ENCODE measurements at places on chromosomes 13 and 19.

- DNase-seq: no peak
Measured at GRCh38 chr13:33742321-33742720, 75.6 kb upstream of the RFC3 start.

GRCh38 chr13:74015137-74015536 is 119.1 kb downstream of the KLF12 start:
- DNase-seq: no peak

- no peak for DNase-seq
Measured at GRCh38 chr13:26867451-26868091, 107.0 kb upstream of the GPR12 start.

- no peak for DNase-seq
Measured at GRCh38 chr19:33376423-33376822, 2.9 kb downstream of the CEBPG start.

DNA sequence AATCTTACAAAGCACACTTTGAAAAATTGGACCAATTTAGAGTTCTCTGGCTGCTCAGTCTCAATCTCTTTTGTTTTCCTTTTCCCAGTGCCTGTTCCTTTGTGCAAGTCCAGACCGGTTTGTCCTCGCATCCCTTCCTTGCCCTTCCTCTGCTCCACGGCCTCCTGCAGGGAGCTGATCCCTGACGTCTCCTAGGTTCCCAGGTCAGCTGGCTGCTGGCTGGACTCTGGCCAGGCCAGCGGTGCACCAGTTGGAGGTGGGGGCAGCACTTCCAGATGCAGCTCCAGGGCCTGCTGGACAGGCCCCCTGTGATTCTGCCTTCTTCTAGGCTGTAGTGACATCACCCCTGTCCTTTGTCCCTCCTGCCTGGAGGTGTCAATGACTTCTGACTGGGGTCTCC is 44.0 kb upstream of the KPNA3 start:
- DNase-seq: no peak

DNA sequence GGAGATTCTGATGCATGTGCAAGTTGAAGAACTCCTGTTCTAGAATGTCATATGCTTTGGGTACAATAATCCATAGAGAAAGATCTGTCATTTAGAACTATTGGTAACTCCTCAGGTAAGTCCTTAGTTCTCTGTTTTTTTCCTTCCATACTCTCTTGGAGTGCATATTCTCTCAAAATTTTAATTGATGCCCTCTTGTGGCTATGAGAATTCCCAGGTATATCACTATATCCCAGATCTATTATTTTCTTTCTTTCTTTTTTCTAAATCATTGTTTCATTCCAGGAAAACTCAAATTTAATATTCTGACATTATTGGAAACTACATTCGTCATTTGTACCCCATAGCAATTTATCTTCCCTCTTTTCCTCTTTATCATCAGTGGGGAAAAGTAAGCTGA is 485.4 kb downstream of the KLF5 start:
- DNase-seq: no peak

DNA sequence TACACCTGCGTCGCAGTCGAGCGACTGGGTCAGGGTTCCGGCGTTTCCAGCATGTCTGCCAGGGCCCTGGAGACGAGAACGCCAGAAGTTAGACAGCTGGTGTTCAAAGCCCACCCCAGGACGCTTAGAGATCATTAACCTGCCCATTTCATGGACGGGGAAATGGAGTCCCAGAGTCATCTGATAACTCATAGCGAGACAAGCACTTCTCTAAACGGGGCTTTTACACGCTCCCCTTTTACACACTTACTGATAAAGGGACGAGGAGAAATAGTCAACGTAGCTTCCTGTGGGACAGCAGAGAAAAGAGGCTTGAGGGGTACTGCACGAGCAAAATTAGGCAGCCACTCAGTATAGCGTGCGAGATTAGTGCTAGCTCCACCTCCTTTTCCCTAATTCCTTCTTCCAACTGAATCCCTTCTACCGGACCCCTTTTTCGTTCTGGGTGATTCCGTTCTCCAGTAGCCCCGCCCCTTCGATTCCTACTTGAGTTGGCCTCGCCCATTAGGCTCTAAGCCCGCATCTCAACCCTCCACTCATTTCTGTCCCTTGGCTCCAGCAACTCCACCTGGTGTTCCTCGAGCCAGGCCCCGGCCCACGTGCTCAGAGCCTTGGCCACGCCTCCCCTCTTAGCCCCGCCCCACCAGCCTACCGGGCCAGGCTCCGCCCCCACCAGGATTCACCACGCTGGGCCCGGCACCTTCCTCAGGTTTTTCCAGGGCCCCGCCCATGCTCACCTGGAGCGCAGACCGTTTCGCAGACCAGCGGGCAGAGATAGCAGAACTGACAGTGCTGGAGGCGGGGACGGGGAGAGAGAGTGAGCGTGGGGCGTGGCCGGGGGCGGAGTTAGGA is 3.7 kb downstream of the HRC start:
- peak; percentile 16 for DNase-seq

DNA sequence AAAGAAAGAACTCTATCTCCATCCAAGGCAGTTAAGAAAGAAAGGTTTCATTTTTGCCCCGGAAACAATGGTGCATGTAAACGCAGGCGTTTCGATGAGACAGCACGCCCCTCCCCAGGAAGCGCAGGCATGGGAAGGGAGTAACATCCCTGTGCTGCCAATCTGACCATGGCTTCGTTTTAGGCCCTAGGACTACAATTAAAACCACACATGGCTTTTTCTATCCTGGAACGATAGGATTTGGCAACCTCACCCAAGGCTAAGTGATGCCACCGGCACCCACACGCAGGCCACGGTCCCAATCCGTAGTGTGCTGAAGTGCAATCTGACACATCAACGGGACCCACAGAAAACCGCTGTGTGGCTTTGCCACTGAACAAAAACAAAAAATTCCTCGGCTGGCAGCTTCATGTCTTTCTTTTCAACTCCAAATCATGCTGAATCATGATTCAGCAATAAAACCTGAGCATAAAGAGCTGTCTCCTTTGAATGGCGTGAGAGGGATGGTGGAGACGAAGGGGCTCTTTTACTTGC is 24.2 kb downstream of the RANBP3 start:
- peak; percentile 52 for DNase-seq

DNA sequence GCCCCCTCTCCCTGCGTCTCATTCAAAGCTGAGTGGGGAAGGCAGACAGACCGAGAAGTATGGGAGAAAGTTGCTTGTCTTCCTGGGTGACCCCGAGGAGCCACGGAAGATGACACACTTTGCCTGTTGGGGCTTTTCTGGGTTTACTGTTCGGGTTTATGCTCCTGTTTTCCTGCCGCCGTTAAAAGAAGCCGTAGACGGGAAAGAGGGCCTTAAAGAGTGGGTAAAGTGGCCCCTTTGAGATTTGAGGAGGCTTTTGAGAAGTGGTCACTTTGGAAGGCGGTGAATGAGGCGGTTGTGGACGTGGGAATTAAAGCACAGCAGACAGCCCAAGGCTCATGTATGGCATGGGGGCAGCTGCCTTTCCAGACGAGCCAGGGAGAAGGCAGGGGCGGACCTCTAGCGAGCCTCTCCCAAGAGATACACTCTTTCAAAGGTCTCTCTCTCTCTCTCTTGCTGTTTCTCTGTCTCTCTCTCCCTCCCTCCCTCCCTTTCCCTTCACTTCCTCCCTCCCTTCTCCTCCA is 493 bp upstream of the LHFPL6 start:
- no peak for DNase-seq

DNA sequence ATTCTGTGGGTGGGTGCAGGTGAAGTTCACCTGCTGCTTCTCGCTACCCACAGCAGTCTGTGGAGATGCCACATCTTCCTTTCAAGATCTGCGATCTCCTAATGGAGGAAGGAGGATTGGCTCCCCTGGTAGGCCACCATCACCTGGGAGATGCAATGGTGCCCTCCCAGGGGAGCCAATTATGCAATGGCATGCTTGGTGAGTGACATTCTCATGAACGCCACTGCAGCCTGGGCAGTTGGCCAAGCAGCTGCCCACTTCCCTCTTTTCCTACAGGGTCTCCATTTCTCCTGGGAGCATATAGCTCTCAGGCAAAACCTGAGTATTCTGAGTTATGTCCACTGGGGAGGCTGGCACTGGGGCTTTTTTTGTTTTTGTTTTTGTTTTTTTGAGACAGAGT is 83.5 kb upstream of the KCTD15 start:
- no peak for DNase-seq

- DNase-seq: no peak
Measured at GRCh38 chr13:102033857-102034331, 368.0 kb downstream of the FGF14 start.

GRCh38 chr13:113589961-113590339 is 5.4 kb downstream of the TFDP1 start:
- no peak for DNase-seq

GRCh38 chr19:19151418-19151817 is 13.1 kb upstream of the TMEM161A start:
- DNase-seq: no peak

DNA sequence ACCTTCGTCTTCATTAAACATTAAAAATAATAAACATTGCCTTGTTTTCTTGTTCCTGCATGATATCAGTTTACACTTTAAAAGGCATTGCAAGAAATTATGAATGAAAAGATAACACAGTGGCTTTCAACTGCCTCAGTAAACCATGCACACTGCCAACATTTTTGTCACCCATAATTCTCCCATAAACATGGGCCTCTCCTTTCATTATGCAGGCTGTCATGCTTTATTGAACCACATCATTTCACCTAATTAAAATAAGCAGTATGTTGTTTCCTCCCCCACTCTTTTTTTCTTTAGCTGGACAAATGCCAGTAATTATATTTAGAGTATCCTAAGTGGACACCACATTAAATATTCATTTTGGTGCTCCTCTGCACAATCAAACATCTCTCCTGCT is 1566.5 kb upstream of the SLC10A2 start:
- no peak for DNase-seq

GRCh38 chr13:36366031-36366430 is 19.8 kb upstream of the SPART start:
- DNase-seq: no peak

- peak; percentile 97 for DNase-seq
Measured at GRCh38 chr19:47243776-47244547, 12.4 kb upstream of the CCDC9 start.

DNA sequence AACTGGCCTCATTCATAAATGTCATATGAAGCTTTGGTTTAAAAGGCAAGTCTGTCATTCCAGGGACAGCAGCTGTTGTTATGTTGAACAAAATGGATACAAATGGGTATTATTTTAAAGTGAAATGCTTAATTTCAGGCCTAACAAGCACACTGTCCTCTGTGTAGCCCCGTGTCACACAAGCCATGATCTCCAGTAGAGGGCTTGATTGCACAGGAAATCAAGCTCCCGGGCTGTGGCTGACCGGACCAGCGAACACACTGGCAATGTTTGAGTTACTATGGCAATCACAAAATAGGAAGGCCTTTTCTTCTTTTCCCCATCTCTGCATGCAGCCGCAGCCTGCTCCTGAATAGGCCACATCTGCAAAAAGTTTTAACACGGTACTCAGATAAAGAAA is 64.0 kb upstream of the GSX1 start:
- DNase-seq: no peak

GRCh38 chr13:72599178-72599743 is 128.2 kb downstream of the MZT1 start:
- no peak for DNase-seq

- no peak for DNase-seq
Measured at GRCh38 chr13:91154558-91155353, 192.7 kb upstream of the MIR17HG start.

GRCh38 chr13:75530549-75530961 is 7.1 kb downstream of the COMMD6 start:
- DNase-seq: peak; percentile 12

- DNase-seq: no peak
Measured at GRCh38 chr13:48985756-48986155, 10.0 kb downstream of the FNDC3A start.

Data from activated CD4-positive, alpha-beta T cell treated with anti-CD3 and anti-CD28 coated beads, Interleukin-2, amount 50 U/mL, for 16 hours (primary cell).